Right lobe of liver (tissue), 6 donors: ENCODE measurements at places on chromosomes 1 and 21. TPM values are rescaled to one million over a fixed set of nuclear protein-coding genes. Genes with fewer than 3 reads are reported as not detected.

SLC44A3 gene
- 8.7 TPM for total RNA-seq

ZBTB8B gene
- total RNA-seq, result not detected

NEK2 gene
- total RNA-seq, result 0.50 TPM

B3GALT2 gene
- 0.20 TPM for total RNA-seq

TFAP2E gene
- total RNA-seq, result 0.24 TPM

FCAMR gene
- 1.8 TPM for total RNA-seq

IVL gene
- total RNA-seq, result not detected

ZMYND12 gene
- total RNA-seq, result 1.7 TPM

PTAFR gene
- 1.6 TPM for total RNA-seq

SRM gene
- total RNA-seq, result 24.4 TPM

OR2T29 gene
- total RNA-seq, result not detected

PGLYRP4 gene
- not detected for total RNA-seq

FAM177B gene
- not detected for total RNA-seq

PSMB2 gene
- total RNA-seq, result 53.4 TPM

DMBX1 gene
- total RNA-seq, result not detected

USH2A gene
- total RNA-seq, result 0.49 TPM

RGS16 gene
- total RNA-seq, result 0.15 TPM

NR5A2 gene
- 20.4 TPM for total RNA-seq

FAM163A gene
- total RNA-seq, result 0.07 TPM

SH2D1B gene
- not detected for total RNA-seq

CTSK gene
- 3.8 TPM for total RNA-seq

RPS6KC1 gene
- 9.1 TPM for total RNA-seq

OR2L3 gene
- not detected for total RNA-seq

F13B gene
- total RNA-seq, result 110 TPM

VANGL1 gene
- total RNA-seq, result 3.3 TPM

TLCD4 gene
- total RNA-seq, result 163 TPM

KCNA3 gene
- total RNA-seq, result 0.49 TPM

E2F2 gene
- 0.53 TPM for total RNA-seq

ANKRD34A gene
- 0.88 TPM for total RNA-seq

RAB3B gene
- total RNA-seq, result 9.2 TPM
